CD4-positive, alpha-beta T cell treated with Interleukin-21 for 1 hour (primary cell): ENCODE measurements at places on chromosomes 7 and 10.

GRCh38 chr7:100681491-100682227, 8.1 kb downstream of the GNB2 start:
- DNase-seq = no peak

DNA sequence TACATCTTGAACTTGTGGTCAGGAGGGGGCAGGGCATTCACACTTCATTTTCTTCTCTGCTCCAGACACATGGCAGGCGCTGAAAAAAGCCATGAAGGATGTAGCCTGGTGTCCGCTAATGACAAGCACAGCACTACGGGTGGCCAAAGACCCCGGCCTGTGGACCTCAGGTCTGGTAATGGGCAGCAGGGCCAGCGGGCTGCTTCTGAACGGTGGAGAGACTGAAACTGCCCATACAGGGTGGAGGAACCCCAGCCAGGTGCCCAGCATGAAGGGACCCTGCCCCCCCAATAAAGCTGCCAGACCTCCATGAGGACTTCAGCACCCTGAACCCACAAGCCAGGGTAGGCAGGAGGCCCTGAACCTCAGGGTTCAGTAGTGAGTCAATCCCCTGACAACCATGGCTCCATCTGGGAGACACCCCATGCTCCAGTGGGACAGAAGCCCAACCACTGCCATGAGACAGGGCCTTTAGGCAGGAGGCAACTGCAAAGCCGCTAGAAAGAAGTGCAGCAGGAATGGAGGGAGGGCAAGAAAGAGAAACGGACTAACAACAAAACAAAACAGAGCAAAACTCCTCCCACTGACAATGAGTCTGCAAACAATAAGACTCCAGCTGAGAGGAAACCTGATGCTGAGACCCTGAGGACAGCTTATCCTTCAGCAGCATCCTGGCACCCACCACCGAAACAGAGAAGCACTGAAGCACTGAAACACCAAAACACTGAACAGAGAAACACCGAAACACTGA, 140.2 kb upstream of the PPP2R2D start:
- no peak for DNase-seq

DNA sequence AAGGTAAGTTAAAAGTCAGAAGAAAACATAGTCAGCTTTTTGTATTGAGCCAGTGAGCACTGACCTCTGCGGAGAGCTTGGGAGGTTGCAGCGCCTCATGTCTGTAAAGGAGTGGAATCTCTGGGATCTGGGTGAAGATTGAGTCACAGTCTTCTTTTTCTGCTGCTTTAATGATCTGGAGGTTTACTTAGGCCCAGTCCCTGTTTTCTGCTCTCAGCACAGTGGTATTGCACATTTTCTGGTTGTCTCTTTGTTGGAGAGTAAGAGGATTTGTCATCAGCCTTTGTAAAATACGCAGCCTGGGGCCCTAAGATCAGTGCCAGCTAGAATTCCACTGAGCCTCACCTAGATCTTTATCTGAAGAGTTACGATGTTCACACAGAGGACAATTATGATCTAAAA, 58.3 kb upstream of the GJD4 start:
- DNase-seq = no peak

- no peak for DNase-seq
Measured at GRCh38 chr7:108589874-108590273, 20.2 kb downstream of the DNAJB9 start.

DNA sequence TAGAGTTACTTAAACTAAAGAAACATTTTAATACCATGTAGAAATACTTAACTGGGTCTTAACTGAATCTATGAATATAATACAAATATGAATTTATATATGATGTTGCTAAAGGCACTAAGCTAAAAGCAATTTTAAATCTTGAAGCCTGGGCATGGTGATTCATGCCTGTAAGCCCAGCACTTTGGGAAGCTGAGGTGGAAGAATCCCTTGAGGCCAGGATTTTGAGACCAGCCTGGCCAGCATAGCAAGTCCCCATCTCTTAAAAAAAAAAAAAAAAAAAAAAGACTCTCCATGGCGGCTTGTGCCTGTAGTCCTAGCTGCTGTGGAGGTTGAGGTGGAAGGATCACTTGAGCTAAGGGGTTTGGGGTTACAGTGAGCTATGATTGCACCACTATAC, 95.3 kb downstream of the CCSER2 start:
- no peak for DNase-seq
